ENCODE measurements at places on chromosomes 1 and 21.

DNA sequence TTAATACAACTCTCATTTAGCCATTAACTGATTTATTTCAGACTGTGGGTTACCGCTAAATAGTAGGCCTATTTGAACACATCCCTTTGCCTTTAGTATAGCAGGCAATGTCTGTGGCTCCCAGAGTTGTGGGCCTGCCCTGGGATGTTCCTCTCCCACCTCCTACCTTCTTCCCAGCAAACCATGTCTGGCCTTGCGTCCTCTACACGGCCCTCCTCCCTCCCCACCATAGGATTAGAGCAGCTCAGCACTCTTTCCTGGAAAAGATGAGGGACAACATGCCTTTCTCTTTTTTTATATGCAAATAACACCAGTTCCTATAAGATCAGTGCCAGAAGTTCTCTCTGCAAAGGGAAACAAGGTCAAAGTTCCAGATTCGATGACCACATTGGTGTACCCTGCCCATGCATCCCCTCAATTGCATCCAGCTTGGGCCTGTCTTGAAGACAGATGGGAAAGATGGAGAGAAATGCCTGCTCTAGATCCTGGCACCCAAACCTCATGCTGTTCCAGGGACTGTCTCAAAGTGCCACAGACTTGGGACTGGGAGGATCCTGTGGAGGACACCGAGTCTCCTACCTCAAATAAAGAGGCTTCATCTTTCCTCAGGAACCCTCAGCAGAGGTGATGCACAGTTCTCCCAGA lies 57.2 kb downstream of the CD46 start:
- DNase-seq, result no peak

DNA sequence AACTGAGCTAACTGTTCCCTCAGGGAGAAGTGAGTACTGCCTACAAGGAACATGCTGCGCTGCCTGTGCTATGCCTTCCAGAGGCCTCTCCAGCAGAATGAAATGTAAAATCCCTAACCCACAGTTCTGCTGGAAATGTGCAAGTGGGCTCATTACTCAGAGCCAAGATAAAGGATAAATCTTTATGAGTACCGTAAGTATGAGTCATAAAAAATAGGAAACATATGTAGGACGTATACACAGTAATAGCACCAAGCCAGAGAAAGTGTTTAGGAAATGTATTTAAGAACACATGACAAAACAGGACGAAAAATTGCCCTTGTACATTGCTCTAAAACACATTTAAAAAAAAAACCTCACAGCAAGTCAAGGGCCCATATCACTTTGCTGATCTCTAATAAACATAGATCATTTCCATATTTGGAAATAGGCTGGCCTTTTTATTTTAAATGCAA lies 104.6 kb downstream of the TGFBR3 start:
- DNase-seq, result no peak

- no peak for DNase-seq
Measured at GRCh38 chr1:237032029-237032428, 10.0 kb upstream of the RYR2 start.

- no peak for DNase-seq
Measured at GRCh38 chr1:109631513-109632505, 12.2 kb downstream of the AMPD2 start.

DNA sequence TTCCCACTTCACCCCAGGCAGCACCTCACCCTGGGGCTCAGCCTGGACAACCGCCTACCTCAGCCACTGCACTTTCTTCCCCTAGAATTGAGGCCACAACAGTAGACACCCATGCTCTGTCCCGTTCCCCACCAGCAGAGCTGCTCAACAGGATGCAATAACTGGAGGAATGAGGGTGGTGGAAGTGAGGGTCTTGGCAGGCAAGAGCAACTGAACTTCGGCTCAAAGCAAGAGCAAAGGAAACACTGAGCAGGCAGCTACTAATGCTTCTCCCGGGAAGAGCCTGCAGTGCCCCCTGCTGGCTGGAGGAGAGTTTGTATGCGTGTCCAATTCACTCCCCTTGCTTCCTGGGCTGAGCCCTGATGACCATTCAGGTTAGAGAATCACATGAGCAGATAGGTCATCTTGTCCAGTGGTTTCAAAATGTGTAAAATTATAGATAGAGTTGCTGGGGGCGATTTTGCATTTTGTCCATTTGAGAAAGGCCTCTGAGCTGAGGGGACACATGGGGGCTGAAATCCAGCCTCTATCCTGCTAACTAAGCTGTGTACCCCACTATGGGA lies 13.9 kb downstream of the NT5C1A start:
- peak; percentile 62 for DNase-seq

GRCh38 chr1:224438989-224439388 lies 4.4 kb upstream of the WDR26 start:
- no peak for DNase-seq

- DNase-seq, result no peak
Measured at GRCh38 chr1:28323720-28324119, 5.1 kb upstream of the MED18 start.

DNA sequence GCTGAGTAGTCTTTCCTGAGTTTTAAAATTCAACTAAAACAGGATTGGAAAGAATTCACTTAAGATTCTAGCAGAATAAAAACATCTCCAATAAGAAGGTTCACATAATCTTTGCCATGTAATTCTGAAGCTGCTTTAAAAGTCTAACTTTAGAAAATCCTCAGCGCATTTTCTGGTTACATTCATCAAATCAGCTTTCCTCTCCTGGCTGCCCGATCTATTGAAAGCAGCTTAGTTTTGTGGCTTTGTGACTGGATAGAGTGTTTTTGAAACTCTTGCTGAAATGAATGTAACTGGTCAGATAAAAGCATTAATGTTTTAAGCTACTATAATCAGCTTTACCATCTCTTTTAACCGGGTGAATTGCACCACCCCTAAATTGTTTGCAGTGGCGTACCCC lies 66.8 kb downstream of the DOP1B start:
- DNase-seq, result no peak

DNA sequence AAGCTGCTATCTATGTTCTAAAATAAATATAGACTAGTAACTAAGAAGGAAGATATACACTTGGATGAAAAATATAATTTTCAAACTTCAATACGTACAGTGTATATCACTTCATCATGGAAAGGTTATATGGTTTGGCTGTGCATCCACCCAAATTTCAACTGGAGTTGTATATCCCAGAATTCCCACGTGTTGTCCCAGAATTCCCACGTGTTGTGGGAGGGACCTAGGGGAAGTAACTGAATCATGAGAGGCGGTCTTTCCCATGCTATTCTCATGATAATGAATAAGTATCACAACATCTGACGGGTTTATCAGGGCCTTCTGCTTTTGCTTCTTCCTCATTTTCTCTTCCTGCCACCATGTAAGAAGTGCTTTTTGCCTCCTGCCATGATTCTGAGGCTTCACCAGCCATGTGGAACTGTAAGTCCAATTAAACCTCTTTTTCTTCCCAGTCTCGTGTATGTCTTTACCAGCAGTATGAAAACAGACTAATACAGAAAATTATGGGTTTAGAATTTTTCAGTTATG lies 10.7 kb downstream of the NEGR1 start:
- no peak for DNase-seq

DNA sequence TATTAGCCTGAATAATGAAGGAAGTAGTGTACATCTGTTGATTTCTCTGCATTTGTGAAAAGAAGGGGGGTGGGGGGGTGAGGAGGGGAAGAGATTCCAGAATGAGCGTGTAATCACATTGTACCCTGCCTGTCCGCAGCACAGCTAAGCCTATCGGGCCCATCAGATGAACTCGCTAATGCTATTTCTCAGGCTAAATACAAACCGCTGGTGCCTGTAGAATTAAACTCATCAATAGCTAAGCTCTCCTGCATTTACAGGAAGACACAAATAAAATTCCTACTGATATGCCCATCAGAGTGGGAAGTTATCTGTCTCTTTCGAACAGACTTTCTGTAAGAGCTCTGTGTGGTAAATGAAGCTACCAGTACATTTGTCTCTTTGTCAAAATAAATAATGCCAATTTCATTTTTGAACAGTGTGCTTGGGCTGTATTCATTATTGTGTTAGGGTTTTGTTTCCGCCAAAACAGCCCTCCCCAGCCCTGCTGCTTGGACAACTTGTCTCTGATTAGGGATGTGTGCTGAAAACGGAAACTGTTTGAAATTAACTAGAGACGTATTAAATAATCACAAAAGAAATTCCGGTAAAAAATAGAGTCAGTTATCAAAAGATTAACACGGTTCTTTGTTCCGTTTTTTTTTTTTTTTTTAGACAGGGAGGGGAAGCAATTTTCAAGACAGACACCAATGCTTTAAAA lies 305.4 kb downstream of the TTLL7 start:
- no peak for DNase-seq

DNA sequence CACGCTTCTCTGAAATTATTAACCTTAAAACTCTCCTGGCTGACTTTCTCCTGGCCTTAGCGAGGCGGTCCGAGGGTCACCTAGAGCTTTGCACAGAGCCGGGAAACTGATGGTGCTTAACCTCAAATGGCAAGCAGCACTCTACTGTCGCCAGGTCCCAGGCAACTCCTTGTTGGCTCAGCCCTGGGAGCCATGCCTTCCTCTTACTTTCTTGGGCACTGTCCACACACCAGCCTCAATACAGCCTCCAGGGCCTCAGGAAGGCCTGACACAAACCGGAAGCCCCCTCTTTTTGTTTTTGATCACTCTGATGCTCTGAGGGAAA lies 3.8 kb downstream of the TRABD2B start:
- DNase-seq, result no peak

- DNase-seq, result no peak
Measured at GRCh38 chr1:200162877-200163276, 135.4 kb downstream of the NR5A2 start.

- DNase-seq, result no peak
Measured at GRCh38 chr1:98342566-98342965, 319.0 kb upstream of the SNX7 start.

DNA sequence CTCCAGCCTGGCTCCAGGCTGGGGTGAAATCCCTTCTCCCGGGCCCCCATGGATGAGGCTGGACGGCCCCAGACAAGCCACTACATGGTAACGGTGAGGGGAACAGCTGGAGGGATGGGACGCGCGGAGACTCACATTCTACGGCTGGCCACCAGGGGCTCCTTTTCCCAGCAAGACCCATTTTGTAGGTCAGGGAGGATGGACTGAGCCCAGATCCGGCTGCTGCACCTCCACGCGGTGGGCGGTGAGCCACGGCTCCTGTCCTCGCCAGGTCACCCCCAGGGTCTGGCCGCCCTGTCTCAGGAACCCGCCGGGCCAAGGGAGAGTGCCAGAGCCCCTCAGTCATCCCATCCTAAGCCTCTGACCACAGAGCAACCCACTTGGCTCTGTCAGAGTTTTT lies 75.0 kb upstream of the ACTRT2 start:
- no peak for DNase-seq

DNA sequence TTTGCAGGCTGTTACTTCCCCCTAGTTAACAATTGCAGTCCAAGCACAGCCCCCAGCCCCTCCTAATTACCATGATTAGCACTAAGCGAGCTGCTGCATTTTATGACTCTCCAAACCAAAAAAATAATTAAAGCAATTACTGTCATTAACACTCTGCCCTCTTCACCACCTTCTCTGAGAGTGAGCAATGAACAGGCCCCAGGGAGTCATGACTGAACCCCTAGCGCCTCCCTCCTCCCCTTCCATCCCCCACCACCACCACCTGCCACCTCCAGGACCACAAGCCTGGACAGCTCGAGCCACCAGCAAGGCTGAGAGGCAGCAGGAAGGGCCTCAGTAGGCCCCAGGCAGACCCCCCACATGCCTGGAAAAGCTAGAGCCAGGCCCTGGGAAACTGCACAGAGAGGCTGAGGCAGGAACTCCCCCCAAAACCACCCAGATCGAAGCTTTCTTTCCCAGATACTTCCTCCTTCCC lies 35.5 kb upstream of the ZC3H12A start:
- DNase-seq, result no peak

- no peak for DNase-seq
Measured at GRCh38 chr1:193850745-193851144, 664.3 kb upstream of the B3GALT2 start.

DNA sequence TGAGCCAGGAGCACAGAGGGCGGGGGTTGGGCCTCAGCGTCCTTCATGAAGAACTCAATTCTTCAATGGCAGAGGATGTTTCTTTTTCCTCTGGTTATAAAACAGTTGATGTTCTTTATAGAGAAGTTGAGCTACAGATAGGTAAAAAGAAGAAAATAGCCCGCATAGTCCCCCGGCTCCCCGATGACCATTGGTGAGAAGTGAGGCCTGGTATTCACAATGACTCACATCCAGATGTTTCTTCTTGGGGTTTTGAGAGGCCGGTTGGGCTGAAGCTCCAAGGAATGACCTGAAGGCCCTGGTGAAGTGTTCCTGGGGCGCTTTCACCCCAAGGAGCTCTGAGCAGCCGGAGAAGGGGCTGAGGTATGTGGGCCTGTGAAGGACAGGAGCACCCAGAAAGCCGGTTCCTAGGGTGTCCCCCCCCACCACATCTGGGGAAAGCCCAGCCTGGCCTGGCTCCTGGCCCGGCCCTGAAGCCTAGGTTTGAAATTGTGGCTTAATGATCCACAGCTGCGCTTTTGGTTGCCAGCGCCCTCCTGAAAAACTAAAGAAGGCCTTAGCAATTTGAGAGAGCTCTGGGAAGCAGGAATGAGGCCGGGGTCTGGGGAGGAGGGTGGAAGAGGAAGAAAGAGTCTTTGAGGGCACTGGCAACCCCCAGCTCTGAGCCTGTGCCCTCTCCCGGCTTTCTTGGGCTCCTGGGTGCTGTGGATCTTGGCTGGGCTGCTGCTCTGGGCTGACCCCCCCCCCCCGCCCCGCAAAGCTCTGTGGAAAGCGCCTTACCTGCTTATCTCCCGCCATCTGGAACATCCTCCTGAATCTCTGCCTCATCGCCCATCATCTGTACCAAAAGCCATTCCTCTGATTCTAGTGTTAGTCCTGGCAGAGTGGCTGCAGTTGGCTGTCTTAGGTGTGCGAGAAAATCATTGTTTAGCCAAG lies 444.7 kb downstream of the CAMTA1 start:
- DNase-seq, result no peak

DNA sequence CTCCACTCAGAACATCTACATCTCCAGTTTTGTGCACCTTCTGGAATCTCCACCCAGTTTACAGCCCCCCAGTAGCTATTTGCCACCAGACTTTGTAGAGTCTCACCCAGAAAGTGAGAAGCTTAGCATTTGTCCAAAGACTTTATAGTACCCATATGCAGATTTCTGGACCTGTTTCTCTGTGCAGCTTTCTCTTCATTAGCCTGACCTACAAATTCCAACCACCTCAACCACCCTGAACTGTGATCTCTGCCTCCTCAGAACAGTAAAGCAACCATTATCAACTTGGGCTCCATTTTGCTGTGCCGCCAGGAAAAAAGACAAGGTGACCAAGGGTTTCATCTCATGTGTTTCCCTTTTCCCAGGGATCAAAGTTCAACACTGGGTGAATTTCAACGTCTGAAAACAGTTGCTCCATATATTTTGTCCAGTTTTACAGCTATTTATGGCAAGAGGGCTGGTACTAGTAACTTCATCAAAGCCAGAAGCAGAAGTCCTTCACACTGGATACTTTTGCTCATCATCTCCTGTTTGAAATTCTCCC lies 36.5 kb upstream of the DDAH1 start:
- no peak for DNase-seq

- DNase-seq, result no peak
Measured at GRCh38 chr21:31317688-31318087, 26.4 kb downstream of the TIAM1 start.

All from CD4-positive, alpha-beta T cell treated with Interleukin-6 at 100 ng/mL for 8 hours (primary cell).